Left ventricle myocardium inferior (tissue), 1 donor: ENCODE measurements at places on chromosomes 5 and 9.

DNA sequence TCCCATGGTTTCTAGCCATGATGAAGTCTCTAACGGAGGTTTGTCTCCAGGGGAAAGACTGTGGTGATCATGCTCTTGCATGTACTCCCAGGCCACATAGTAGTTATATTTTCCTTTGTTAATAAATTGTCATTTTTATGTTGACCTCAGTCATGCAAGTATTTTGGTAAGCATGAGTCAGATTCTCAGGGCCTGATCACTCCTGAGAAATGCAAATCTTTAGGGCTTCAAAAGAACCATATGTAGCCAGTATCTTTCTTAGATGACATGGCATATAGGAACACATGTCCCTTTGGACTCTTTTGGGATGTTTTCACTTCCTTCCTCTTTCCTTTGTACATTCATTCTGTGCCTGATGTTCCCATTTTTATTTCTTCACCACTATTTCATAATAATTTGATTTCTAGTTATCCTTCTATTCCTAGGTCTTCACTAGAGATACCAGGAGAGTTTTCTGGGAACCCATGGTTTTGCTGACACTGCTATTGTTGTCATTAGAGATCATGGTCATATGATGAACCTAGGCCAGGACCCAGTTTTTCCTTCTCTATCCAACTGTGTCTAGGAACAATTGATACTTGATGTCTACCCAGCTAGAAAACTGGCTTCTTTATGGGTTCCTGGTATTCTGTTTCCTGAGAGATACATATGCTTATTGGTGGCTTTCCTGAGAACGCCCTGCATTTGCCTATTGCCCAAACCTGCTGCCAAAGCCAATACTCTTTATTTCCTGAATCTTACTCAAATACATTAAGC lies 248.1 kb upstream of the NREP start:
- no peak for DNase-seq

DNA sequence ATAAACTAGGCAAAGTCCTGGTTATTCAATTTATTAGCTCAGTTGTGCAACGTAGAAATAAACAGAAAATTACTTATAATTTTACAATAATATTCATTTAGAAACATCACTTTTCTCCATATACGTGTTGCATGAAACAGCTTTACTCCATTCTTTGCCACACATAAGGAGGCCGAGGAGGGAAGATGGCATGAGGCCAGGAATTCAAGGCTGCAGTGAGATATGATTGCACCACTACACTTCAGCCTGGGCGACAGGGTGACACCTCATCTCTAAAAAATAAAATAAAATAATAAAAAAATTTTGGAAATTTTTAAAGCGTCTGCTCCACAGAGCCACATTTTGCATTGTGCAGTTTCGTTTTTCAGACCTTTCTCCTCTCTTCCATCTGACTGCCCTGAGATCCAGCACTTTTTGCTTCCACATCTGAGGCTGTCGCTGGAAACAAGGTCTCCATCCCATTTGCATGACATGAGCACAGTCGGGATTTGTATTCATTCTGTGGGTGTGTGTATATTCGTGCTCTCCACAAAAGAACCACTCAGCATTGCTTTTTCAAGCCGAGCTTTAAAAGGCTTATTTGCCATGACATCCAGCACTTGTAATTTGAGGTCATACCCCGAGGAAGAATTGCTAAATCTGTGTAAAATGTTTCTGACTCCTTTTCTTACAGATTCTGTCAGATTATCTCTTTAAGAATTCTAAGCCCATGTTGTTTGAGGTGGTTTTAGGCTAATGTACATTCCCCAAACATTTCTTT lies 98.6 kb upstream of the MSX2 start:
- DNase-seq: no peak

GRCh38 chr9:92616655-92617111 lies 53.2 kb downstream of the IPPK start:
- DNase-seq: no peak

DNA sequence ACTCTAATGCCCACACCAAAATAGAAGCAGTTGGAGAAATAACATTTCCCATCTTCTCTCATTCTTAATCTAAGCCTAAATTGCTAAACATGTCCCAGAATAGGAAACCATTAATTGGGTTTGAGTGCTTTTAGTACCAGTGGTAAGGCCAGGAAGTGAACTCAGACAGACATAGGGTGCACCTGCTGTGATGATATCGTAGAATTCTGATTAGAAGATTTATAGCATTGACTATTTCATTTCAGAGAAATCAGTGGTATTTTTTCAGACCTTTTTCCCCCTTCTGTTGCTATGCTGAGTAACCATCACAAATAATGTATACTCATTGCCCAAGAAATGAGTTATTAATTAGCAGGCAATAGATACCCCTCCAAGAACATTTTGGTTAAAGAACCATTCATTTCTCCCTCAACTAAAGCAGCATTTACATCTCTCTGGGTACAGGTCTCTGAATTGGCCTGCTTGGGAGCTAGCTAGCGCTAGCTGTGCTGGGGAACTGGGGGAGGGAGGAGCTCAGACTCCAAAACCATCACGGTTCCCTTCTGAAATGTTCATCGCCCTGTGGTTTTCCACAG lies 7.3 kb downstream of the GLRX start:
- no peak for DNase-seq

- no peak for DNase-seq
These were observed 208.0 kb downstream of the PARP8 start for GRCh38 chr5:50874306-50875001.

GRCh38 chr5:146203011-146203871 lies at the start of gene RBM27:
Gene RBM27, plus strand, starts transcription at chr5:146203605. Its CDS starts 161 bp downstream, at chr5:146203766.
- DNase-seq: peak; percentile 97

GRCh38 chr5:89120719-89121118 lies 237.7 kb upstream of the MEF2C start:
- DNase-seq: no peak

DNA sequence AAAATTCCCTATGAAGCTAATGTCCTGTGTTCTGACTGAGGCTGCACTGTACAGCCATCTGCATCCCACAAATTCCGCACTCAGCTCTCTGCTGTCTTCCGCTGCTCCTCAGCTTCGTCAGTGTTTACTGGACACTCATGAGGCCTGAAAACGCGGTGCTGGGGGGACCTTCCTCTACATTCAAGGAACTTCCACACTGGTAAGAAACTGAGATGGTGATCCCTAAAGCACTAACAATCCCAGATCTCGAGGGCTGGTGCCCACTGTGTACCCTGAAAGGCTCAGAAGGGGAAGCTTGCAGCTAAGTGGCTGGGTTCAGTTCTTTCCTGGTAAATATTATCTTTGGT lies 117.9 kb downstream of the NRG2 start:
- DNase-seq: no peak

GRCh38 chr5:99054972-99055371 lies 126.2 kb upstream of the CHD1 start:
- no peak for DNase-seq

DNA sequence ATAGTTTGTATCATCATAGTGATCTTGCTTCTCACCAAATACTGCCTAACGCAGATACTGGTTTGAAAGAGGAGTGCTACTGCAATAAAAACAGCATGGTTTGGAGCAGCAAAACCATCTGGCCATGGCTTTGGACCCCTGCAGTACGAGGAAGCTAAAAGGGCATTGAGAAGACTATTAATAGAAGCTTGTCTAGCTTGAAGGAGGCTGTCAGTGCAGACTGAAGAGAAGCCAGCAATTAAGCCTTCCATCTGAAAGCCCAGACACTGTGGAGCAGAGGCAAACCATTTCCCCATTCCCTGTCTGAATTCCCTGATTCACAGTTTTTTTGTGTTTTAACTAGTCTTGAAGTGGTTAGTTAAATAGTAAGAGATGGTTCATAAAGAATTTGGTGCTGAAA lies 281.6 kb downstream of the PTPRD start:
- DNase-seq: no peak

DNA sequence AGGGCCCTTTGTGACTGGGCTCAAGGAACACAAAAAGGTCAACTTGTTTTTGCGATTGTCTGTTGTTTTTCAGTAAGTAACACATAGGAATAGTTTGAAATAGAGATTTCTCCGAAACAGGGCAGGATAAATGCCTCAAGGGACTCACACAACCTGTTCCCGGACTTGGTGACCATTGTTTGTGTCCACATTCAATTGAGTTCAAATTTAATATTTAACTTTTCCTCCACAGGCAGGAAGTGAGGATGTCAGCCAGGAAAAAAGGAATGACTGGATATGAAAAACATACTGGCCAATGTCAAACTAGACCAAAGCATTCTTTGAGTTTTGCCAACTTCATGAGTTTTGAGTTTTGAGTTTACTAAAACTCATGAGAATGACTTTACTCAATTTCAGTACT lies 72.7 kb downstream of the SPATA31C2 start:
- DNase-seq: no peak

DNA sequence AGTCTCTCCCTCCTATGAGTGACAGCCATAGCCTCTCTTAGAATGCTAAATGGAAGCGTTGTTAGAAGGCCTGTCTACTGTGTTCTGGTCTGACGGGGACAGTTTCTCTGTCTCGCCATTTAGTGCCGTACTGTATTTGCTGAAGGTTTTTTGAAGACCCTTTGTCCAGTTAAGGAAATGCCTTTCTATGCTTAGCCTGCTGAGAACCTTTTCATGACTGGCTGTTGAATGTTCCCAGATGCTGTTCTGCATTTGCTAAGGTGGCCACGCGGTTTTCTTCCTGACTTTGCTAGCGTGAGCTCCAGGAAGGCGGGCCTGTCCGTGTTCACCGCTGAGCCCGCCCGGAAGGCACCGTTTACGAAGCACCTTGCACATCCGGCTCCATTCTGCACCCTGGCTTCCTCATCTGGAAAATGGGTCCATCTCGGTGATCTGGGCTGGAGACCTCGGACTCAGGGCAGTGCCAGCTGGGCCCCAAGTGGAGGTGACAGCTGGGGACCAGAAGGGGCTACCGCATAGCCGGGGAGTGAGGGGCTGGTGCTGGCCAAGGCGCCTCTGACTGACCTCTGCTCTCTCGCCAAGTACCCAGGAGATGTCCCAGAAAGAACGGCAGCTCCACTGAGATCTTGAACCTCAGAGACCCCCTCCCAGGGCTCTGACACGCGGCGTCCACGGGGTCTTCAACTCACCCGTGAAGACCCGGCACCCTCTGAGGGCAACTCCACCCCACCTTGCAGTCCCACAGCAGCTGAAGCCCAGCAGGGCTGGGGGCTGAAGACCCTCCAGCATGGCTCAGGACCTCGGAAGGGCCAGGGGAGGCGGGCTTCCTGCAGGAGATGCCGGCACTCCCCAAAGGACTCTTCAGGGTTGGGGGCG lies 52.5 kb upstream of the NKD2 start:
- no peak for DNase-seq

DNA sequence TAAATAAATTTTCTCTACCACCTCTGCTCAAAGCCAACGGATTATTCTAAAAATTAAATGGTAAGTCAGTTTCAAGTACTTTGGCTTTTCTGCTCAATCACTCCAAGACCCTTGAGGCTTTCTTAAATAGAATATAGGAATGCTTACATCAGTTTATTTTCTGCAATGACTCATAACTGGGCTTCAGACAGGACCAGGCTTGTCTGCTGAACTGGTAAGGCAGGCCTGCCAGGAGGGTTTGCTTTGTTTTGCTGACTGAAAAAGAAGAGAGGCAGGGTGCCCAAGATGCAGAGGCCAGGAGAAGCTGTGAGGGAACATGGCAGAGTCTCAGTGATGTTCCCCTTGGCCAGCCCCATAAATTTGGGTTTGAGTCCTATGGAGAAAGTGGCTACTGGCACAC lies 60.3 kb upstream of the EPB41L4A start:
- no peak for DNase-seq

DNA sequence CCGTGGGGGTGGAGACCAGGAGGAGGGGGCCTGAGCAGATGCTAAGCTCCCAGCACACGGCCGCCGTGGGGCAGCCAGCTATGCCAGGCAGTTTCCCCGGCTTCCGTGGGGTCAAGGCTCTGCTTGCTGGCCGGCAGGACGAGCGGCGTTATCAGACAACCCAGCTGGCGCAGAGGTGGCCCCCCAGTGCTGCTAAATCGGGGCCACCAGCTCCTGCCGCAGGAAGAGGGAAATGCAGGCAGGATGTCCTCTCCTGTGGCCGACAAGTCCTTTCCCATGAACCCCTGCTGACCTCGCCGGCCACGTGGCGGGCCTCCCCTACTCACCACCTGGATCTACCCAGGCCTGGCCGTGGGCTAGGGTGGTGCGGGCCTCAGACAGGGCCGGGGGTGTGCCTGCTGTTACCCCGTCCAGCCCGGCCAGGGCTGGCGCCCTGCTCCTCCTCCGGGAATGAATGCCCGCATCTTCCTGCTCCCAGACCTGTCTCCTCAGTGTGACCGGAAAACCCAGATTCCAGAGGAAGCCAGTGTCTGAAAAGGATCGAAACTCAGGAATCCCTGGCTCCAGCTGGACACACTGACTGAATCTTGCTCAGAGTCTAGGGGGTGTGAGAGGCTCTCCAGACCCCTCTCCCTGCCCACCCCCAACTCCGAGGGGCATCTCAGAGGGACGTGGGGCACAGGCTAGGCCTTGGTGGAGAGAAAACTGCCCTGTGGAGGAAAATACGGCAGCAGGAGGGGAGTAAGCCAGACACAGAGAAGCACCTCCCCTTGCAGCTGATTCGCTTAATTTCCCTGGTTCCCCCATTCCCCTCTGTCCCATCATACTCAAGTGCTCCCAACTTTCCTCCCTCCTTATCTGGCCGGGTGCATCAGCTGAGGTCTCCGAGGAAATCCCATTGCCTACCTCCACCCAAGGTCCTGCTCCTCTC lies 3.9 kb downstream of the FLT4 start:
- DNase-seq: peak; percentile 17

DNA sequence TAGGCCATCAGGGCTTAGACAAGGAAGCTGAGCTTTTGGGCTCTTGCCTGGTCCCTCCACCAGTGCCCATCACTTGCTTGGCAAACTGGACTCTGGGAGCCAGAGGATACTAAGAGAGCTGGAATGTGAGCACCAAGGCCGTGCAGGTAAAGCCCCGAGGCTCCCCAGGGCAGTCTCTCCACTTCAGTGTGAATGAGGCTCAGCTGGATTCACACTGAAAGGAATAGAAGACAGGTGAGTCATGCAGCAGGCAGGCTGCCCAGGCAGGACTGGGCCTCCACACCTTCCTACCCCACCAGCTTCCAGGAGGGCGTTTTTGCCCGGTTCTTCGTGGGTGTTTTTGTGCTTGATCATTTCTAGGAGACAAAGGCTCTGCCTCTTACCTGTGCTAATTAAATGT lies 7.3 kb upstream of the CTSV start:
- no peak for DNase-seq

GRCh38 chr5:107855171-107855570 lies 184.4 kb upstream of the EFNA5 start:
- no peak for DNase-seq

DNA sequence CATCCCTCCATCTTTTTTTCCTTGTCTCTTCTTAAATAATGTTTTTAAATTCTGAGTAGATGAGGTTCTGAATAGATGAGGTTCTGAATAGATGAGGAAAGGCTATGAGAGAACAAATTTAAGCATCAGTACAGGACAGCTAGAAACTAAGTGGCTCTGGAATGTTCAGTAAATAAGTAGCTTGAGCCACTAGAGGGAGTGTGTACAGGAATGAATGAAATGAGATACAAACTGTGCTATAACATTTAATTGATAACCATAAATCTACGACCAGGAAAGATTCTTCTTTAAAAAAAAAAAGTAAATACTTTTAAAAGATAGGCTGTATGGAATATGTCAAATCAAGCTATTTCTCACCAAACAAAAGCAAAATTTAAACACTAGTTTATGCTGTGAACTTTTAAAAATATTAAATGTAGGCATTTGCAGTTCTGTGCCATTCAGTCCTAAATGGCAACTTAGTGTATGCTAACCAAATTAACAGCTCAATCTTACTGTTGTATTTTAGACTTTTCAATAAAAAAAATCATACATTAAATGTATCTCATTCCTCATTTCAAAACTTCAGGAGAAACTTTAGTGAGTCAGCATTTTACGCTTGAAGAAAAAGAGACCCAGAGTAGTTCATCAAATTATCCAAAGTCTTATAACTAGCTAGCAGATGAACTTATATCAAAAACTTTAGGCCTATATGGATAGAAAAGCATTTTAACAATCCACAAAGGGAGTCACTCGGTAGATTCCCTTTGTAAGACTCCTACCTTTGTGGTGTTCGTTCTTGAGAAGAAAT lies 70.4 kb upstream of the SNX2 start:
- no peak for DNase-seq
